ENCODE measurements at places on chromosomes 1 and 21.
A peak's percentile ranks its signal among the peaks of the same experiment; 100 is the strongest.

DNA sequence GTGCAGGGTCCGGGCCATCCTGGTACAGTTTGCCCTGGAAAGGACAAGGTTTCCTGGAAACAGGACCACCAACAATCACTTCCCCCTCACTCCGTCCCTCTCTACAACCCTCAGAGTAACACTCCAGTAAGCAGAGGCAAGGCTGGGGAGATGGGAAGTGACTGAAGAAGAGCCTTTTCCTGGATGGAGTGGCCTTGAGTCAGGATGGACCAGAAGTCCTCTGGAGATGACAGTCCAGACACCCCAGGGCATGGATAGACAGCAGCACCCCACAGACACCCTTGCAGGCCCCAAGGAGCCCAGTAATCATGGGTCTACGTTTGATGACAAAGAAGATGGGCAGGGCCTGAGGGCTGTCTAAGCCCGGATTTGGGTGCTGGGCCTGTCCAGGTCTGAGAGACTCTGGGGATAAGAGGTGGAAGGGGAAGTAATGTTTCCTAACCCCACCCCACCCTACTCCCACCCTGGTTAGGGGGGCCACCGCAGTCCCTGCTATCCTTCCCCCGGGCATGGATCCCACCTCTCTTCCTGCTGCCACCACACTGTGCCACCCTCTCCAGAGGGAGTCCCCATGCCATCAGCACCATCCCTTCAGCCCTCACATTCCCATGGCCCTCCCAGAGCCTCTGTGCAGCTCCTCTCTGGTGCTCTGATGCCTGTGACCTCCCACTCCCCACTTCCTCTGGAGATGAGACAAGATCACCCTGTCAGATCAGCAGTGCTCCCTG is 7.2 kb upstream of the S100A8 start:
- no peak for DNase-seq

- DNase-seq: no peak
Observed at GRCh38 chr21:38467911-38468310, 30.4 kb downstream of the ERG start.

- no peak for DNase-seq
Observed at GRCh38 chr1:92808381-92808780, 23.5 kb upstream of the RPL5 start.

DNA sequence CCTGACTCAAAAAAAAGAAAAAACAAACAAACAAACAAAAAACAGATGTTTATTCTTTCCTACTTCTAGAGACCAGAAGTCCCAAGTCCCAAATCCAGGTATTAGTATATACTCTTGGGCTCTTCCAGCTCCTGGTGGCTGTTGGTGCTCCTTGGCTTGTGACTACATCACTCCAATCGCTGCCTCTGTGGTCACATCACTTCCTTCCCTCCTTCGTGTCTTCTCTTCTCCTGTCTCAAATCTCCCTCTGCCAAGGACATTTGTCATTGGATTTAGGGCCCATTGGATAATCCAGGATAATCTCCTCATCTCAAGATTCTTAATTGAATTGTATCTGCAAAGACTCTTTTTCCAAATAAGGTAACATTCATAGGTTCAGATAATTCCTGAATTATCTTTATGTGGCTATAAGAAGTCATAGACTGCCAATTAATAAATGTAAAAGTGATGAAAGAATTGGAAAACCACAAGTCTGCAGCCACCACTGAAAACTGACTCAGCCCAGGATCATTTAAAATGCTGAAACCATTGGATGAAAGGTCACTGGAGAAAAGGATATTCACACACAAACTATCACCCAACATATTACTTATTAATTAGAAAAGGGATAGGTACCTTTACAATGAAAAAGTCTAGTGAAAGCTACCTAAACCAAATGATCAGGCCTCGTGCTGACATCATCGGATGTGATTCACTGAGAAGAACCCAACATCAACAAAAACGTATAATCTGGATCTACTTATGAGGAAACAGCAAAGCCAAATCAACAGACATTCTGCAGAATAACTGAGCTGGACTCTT is 67.1 kb downstream of the ZNF281 start:
- DNase-seq: peak; percentile 76

GRCh38 chr1:12600880-12601633 is 17.0 kb downstream of the DHRS3 start:
- DNase-seq: no peak
